Kasumi-1 (cell line): ENCODE measurements at places on chromosomes 11 and 22.

DNA sequence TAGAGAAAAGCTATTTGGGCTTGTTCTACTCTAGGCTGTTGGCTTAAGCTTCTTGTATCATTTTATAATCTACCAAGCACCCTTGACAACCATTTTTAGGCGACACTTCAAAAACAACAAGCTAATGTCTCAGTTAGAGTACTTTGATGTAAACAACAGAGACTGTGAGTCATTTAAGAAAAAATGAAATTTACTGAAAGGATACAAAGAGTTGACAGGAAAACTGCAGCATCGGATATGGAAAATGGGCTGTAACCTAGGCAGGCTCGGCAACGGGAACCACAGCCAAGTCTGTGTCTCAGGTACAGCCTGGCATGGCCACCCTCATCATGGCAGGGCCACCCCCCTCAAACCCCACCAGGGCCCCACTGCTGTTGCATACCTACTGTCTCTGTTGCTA is 4.4 kb upstream of the RNF169 start:
- DNase-seq: no peak

DNA sequence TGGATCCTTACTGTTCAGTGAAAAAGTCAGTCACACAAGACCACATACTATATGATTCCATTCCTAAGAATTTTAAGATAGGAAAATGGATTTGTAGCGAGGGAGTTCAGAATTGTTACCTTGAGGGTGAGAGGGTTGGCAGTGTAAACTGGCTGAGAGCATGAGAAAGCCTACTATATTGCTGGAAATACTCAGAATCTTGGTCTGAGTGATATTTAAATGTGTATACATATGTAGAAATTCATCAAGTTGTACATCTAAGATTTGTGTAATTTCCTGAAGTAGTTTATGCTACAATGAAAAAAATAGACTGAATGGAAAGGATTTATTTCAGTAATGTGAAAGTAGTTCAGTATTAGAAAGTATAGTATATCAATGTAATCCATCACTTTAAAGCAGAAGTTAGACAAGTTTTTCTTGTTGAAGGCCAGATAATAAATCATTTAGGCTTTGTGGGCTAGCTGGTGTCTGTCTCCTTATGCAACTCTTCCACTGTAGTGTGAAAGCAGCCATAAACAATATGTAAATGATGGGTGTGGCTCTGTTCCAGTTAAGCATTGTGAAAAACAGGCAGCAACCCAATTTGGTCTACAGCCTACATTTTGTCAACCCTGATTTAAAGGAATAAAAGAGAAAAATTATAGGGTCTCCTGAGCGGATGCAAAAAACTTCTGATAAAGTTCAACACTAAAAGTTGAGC is 127.2 kb upstream of the THY1 start:
- DNase-seq: no peak

- DNase-seq: no peak
Measured at GRCh38 chr11:118612378-118612777, 5.0 kb downstream of the PHLDB1 start.

- DNase-seq: no peak
Measured at GRCh38 chr11:32184723-32185376, 94.0 kb downstream of the RCN1 start.

- no peak for DNase-seq
Measured at GRCh38 chr11:119806064-119806915, 77.3 kb upstream of the NECTIN1 start.

GRCh38 chr11:120389693-120390584 is 53.7 kb downstream of the ARHGEF12 start:
- no peak for DNase-seq
